Esophagus squamous epithelium (tissue), 5 donors: ENCODE measurements at places on chromosomes 13 and 19.

DNA sequence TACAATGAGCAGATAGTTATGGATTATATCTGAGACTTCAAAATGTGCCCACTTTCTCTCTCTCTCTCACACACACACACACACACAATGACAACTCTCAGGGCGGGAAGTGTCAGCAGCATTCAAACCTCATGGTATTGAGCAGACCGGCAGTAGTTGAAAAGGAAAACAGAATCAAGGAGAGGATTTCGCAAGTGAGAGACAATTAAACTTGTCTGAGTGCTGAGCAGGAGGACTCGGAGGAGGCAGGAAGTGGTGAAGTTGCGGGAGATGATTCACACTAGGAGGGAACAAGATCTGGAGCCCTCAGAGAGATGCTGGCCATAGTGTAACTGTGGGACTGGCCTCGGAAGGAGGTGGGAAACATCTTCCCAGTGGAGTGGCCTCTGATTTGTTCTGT lies 353.1 kb downstream of the EFNB2 start:
- no peak for DNase-seq

GRCh38 chr19:31424861-31425620 lies 75.8 kb upstream of the TSHZ3 start:
- DNase-seq, result no peak

GRCh38 chr13:28489524-28489931 lies 5.4 kb downstream of the FLT1 start:
- DNase-seq, result no peak

- no peak for DNase-seq
These were observed 7.8 kb downstream of the DOT1L start for GRCh38 chr19:2171349-2172145.

DNA sequence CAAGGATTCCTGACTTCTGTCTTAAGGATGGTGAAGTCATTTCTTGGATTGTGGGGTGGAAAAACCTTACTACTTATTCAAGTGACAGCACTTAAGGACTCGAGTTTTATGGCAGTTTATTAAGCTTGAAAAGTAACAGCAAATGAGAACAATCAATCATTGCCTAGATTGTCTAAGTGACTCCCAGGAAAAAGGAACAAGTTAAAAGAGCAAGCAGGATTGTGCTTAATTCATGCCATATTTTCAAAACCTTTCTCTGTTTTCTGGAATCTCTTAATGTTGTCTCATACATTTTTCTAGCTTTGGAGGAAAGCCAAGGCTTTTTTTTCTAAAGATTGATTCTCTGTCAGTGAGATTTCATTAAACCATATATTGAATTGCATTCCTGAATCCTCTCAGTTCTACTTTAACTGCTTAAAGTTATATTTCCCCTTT lies 236.2 kb upstream of the HTR2A start:
- no peak for DNase-seq

DNA sequence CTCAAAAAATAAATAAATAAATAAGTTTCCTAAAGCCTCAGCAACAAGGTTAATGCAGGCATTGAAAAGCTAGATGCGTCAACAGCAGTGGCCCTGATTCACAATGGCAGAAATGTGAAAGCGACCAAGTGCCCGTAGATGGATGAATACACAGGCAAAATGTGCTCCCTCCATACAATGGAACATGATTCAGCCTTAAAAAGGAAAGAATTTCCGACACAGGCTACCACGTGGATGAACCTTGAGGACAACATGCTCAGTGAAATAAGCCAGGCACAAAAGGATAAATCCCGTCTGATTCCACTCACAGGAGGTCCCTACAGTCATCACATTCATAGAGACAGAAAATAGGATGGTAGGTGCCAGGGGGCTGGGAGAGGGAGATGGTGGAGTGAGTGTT lies 31.7 kb downstream of the INSR start:
- DNase-seq, result no peak

DNA sequence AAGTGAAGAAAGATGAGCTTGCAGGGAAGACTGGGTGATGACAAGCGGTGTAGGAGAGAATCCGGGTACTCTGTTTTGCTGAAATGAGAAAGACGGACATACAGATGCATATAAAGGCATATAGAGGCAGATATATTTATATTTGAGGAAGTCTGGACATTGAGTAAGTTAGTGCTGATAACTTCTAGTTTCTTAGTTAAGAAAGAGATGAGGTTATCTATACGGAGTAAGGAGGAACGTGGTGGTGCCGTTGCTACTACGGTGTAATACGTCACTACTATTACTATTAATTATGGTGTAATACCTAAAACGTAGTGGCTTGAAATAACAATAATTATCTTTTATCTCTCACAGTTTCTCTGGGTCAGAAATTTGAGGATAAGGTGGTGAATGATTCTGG lies 9.8 kb upstream of the CPB2 start:
- no peak for DNase-seq

- no peak for DNase-seq
These were observed 13.1 kb downstream of the HNRNPM start for GRCh38 chr19:8457827-8458226.

GRCh38 chr13:79936368-79937136 lies 404.4 kb downstream of the SPRY2 start:
- no peak for DNase-seq

- DNase-seq, result no peak
These were observed 119.8 kb downstream of the MIPEP start for GRCh38 chr13:23769401-23769800.

- no peak for DNase-seq
These were observed 713.4 kb upstream of the PCDH20 start for GRCh38 chr13:62129000-62129551.

DNA sequence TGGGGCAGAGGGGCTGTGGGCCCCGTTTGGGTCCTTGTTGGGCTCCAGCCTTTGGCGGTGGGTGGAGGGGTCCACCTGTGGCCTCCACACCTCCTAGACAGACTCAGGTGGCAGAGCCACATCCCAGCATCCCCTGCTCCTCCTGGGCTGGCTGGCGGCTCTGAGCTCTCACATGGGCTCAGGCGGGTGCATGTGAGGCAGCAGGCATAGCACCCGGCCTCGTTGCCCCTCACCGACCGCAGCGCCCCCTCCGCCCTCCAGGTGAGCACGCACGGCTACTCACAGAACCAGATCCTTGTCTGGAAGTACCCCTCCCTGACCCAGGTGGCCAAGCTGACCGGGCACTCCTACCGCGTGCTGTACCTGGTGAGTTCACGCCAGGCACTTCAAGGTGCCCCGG lies 5.9 kb upstream of the TEKTIP1 start:
- DNase-seq, result no peak

DNA sequence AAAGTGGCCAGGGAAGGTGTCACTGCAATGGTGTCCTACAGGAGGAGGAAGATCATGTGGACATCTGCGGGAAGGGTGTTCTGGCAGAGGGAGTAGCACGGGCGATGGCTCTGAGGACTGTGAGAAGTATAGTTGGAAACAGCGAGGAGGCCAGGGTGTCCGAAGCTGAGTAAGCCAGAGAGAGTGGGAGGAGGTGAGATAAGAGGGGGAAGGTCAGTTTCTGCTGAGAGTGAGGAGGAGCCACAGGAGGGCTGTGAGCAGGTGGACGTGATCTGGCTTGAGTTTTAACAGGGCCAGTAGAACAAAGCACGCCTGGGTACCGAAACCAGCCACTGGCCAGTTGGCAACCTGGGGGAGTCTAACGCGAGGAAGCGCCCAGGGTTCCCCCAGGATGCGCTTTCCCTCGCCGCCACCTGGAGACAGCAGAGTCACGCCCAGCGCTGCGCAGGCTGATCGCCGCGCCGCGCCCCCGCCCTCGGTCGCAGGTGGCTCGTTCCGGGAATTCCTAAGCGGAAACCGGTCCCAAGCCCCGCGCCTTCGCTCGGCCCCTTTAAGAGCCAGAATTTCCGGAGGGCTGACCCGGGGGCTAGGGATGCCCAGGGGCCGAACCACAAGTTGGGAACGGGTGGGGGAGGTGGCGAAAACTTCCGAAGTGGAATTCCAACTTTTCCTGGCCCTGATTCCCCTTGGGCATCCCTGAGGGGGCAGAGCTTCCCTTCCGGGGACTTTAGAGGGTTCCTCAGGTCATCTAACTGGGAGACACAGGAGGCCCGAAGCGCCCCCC lies 1.1 kb upstream of the LSR start:
- no peak for DNase-seq

DNA sequence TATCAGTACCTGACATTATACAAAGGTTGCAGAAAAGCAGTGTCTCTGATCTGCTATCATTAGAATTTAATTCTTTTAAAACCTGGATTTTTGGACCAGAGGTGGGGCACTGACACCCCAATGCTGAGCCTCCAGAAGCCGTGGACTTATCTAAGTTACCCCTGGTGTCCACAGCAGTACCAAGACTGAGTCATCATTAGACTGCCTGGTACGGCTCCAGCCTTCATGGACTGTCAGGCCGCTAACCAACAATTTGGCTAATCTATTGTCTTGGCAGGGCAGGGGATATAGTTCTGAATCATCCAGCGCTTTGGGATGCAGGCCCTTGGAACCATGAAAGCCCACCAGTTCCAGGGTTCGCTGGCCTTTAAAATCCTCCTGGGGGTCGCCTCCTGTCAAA lies 78.3 kb downstream of the TSHZ3 start:
- no peak for DNase-seq
